ENCODE measurements at places on chromosomes 2 and 18. TPM values are rescaled to one million over a fixed set of nuclear protein-coding genes. Genes with fewer than 3 reads are reported as not detected.

- no peak overlapping the region for H3K27ac ChIP-seq
- DNase-seq = no peak
- H3K36me3 ChIP-seq = no peaks in the 10 kb centered on the region
- H3K4me3 ChIP-seq = no peak overlapping the region
- H3K27me3 ChIP-seq = no peaks in the 10 kb centered on the region
- peaks cover 10% of the 10 kb centered on the region for H3K4me1 ChIP-seq
Measured at GRCh38 chr2:217976301-217976700, 26.5 kb downstream of the TNS1 start.

- H3K27ac ChIP-seq = no peak overlapping the region
- no peaks in the 10 kb centered on the region for H3K36me3 ChIP-seq
Measured at GRCh38 chr2:595831-596592, 81.2 kb downstream of the TMEM18 start.

The TMEM17 gene
- 1.2 TPM for total RNA-seq

GRCh38 chr18:52652391-52652790, 312.4 kb downstream of the DCC start:
- no peak for DNase-seq
- no peaks in the 10 kb centered on the region for H3K36me3 ChIP-seq
- no peaks in the 10 kb centered on the region for H3K27me3 ChIP-seq
- no peaks in the 10 kb centered on the region for H3K4me1 ChIP-seq
- no peak overlapping the region for H3K27ac ChIP-seq
- H3K4me3 ChIP-seq = no peak overlapping the region

The CCDC88A gene
- 77.4 TPM for total RNA-seq

DNA sequence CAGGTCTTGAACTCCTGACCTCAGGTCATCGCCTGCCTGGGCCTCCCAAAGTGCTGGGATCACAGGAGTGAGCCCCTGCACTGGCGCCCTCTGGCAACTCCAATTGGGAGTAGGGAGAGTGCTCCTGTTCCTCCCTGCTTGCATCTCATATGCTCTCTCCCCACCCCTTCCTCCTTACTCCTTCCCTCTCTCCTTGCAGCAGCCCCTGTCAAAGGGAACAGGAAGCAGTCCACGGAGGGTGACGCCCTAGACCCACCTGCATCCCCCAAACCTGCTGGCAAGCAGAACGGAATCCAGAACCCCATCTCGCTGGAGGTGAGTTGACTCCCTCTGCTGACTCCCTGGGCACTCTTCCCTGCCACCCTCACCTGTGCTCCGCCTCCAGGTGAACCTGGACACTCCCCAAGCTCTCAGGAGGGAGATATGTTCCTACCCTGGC, 10.7 kb downstream of the ARID5A start:
- H3K36me3 ChIP-seq = peaks cover 46% of the 10 kb centered on the region
- no peaks in the 10 kb centered on the region for H3K27me3 ChIP-seq
- H3K4me1 ChIP-seq = no peaks in the 10 kb centered on the region
- H3K4me3 ChIP-seq = no peak overlapping the region
- no peak for DNase-seq

The NOL4 gene
- total RNA-seq = not detected

DNA sequence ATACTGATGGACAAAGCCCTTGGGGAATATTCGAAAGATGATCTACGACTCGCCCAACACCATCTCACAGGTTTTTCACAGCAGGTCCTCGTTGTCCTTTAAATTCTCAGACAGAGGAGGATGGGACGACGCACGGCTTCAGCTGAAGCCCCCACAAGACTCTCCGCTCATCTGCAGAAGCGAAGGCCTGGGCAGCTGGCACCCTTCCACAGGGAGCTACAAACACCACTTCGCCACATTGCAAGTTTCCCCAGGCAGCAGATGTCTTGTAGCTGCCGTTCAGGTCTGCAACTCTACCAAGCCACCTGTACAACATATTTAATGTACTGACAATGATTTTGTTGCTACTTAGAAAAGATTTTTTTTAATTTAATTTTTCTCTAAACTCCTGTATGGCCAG, 642.9 kb downstream of the ZEB2 start:
- DNase-seq = no peak
- no peaks in the 10 kb centered on the region for H3K27me3 ChIP-seq
- no peaks in the 10 kb centered on the region for H3K4me1 ChIP-seq
- H3K36me3 ChIP-seq = no peaks in the 10 kb centered on the region
- no peak overlapping the region for H3K27ac ChIP-seq
- no peak overlapping the region for H3K4me3 ChIP-seq

The APLF gene
- total RNA-seq = 2.4 TPM

DNA sequence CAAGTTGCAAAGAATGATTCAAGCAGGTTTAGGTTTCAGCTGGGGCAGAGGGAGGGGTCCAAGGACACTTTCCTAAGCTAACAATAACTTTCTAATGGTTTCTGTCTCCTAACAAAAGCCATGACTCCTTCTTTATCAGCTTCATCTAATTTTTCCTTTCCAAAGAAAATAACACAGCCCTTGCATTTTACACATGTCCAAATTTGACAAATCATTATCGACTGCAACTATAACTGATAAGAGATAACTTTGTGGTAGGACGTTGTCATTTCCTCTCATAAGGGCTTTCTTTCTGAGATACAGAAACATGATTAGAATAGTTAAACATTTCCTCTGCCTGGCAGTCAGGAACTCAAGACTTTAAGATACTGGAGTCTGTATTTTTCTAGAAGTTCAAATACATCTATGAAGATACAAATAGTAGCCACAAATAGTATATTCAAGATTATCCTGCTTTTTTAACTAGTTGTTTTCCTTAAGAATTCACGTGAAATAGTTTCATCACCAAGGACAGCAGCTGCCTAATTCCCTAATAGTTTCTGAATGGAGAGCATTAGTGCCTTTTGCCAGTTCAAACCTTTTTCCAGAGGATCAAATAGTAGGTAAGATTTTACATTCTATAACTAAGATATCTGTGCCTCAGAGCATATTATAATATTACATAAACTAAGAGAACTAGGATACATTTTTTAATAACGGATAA, 263.2 kb downstream of the EXOC6B start:
- H3K27ac ChIP-seq = peak overlapping the region; percentile 92
- peak; percentile 92 for DNase-seq

DNA sequence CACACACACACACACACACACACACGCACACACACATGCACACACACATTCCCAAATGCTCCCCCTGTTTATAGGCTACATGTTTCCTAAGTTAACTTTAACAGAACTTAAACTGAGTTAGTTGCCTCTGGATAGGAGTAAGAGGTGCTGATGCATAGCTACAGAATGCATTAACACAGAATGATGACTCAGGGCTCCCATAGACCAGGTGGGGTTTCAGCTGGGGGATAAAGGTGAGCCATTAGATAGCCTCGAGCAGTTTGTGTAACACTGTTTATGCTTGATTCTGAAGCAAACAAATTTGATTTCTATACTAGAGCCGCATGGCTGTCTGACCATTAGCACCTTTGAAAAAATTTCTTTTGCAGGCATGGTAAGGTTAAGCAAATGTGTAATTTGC, 741.0 kb downstream of the PLCL1 start:
- H3K27ac ChIP-seq = no peak overlapping the region
- H3K4me1 ChIP-seq = no peaks in the 10 kb centered on the region
- H3K4me3 ChIP-seq = no peak overlapping the region
- no peak for DNase-seq
- H3K27me3 ChIP-seq = no peaks in the 10 kb centered on the region

DNA sequence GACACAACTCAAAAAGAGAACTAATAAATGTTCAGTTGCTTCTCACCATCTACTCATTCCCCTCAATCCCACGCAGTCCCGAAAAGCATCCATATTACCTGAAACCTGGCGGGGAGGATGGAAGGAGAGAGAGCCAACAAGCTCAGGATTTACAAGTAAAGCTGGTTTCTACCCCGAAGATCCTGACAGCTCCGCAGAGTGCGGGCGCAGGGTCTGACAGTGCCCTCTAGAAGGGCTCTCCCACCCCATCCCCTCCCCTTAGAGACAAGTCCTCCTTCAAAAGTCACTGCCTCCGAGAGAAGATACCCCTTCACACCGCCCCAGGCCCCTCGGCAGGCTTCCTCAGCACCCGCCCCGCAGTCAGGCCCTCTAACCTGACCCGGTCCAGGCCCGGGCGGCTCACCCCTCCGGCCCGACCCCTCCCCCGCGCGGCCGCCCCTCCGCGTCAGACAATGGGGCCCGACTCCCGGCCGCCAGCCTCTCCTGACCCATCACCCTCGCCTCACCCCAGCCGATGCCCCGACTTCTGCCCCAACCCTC, 550 bp downstream of the RAB1A start:
- H3K4me1 ChIP-seq = peaks cover 33% of the 10 kb centered on the region
- DNase-seq = peak; percentile 37
- no peaks in the 10 kb centered on the region for H3K27me3 ChIP-seq
- H3K27ac ChIP-seq = peak overlapping the region; percentile 87
- peak overlapping the region; percentile 100 for H3K4me3 ChIP-seq
- H3K36me3 ChIP-seq = no peaks in the 10 kb centered on the region

The CDC42EP3 gene
- 40.2 TPM for total RNA-seq

The CYP26B1 gene
- 1.1 TPM for total RNA-seq

- no peaks in the 10 kb centered on the region for H3K36me3 ChIP-seq
- no peaks in the 10 kb centered on the region for H3K27me3 ChIP-seq
- no peak for DNase-seq
- no peak overlapping the region for H3K4me3 ChIP-seq
- no peak overlapping the region for H3K27ac ChIP-seq
- H3K4me1 ChIP-seq = no peaks in the 10 kb centered on the region
Measured at GRCh38 chr2:118911166-118911856, 30.7 kb upstream of the MARCO start.

GRCh38 chr18:76619621-76620315, 124.7 kb upstream of the ZNF516 start:
- no peak for DNase-seq
- H3K36me3 ChIP-seq = no peaks in the 10 kb centered on the region
- peaks cover 15% of the 10 kb centered on the region for H3K27me3 ChIP-seq
- no peak overlapping the region for H3K27ac ChIP-seq
- no peaks in the 10 kb centered on the region for H3K4me1 ChIP-seq
- H3K4me3 ChIP-seq = no peak overlapping the region

DNA sequence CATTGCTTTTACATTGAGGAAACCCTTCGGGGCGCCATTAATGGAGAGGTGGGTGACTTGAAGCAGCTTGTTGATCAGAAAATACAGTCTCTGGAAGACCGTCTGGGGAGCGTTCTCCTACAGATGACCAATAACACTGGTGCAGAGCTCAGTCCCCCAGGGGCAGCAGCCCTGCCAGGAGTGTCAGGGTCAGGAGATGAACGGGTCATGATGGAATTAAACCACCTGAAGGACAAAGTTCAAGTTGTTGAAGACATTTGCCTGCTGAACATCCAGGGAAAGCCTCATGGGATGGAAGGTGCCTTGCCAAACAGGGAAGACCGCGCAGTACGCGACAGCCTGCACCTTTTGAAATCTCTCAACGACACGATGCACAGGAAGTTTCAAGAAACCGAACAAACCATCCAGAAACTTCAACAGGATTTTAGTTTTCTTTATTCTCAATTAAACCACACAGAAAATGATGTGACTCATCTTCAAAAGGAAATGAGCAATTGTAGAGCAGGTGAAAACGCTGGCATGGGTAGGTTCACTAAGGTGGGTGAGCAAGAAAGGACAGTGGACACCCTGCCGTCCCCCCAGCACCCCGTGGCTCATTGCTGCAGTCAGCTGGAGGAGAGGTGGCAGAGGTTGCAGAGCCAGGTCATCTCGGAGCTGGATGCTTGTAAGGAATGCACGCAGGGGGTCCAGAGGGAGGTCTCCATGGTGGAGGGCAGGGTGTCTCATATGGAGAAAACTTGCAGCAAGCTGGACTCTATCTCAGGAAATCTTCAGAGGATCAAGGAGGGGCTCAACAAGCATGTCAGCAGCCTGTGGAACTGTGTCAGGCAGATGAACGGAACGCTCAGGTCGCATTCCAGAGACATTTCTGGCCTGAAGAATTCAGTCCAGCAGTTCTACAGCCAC, 45.0 kb downstream of the EMILIN2 start:
- H3K27me3 ChIP-seq = peaks cover 6% of the 10 kb centered on the region
- DNase-seq = no peak
- no peaks in the 10 kb centered on the region for H3K36me3 ChIP-seq
- H3K4me3 ChIP-seq = no peak overlapping the region
- peaks cover 7% of the 10 kb centered on the region for H3K4me1 ChIP-seq

DNA sequence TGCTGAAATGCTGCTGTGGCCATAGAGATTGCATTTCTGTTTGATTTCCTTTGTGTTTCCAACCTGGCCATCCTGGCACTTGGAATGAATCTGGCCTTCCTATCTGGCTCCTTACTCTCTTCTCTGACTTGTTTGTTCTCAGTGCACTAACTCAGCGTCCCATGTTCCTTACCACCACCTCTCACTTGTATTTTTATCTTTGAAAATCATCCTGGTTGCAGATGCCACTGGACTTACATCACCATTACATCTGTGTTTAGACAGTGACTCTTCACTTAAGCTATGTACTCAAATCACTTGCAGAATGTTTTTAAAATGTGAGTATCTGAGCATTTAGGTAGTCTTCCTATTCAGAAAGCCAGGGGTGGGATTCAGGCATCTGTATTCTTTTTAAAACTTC, 239.5 kb downstream of the WDR7 start:
- H3K36me3 ChIP-seq = no peaks in the 10 kb centered on the region
- peak overlapping the region; percentile 85 for H3K27ac ChIP-seq
- H3K27me3 ChIP-seq = no peaks in the 10 kb centered on the region
- peak; percentile 77 for DNase-seq

The APCDD1 gene
- total RNA-seq = 0.95 TPM

DNA sequence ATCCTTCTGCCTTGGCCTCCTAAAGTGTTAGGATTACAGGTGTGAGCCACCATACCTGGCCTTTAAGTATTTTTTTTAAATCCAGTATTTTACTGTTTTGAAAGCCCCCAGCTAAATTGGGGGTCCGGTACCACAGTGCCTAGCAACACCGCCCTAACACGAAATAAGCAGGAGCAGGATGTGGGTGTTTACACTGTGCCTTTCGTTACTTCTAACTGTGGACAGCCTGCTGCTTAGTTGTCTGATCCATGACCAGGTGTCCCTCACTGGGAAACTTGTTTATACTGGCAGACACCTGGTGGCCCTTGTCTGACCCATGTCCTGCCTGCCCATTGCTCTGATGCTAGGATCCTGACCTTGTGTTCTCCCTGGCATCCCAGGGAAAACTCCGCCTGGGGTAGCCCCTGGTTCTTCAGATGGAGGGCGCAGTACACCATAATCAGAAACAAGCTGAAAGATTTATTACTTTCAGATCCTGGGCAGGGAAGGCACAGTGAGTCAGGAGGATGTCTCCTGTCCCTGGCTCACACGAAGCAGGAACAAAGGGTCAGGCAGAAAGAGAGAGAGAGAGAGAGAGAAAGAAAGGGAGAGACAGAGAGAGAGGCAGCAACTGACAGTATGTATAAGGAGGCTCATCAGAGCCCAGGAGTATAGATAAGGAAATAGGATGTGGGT, 55.7 kb downstream of the NCAPH start:
- DNase-seq = no peak
- H3K4me1 ChIP-seq = no peaks in the 10 kb centered on the region
- peaks cover 7% of the 10 kb centered on the region for H3K27me3 ChIP-seq
- H3K36me3 ChIP-seq = no peaks in the 10 kb centered on the region
- no peak overlapping the region for H3K27ac ChIP-seq

DNA sequence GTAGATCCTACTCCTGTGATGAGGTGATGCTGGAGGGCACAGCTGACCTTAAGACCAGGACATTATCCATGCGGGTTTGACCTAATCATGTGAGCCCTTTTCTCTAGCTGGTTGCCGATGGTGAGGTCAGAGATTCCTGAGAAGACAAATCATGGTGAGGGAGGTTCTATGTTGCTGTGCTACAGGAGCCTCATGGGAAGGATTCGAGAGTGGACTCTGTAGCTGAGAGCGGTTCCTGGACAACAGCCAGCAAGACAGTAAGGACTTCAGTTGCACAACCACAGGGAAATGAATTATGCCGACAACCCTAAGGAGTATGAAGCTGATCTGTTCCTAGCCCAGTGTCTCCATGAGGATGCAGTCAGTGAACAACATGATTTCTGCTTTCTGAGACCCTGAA, 80.4 kb downstream of the EPB41L3 start:
- H3K4me3 ChIP-seq = no peak overlapping the region
- peaks cover 36% of the 10 kb centered on the region for H3K4me1 ChIP-seq
- no peaks in the 10 kb centered on the region for H3K27me3 ChIP-seq
- no peaks in the 10 kb centered on the region for H3K36me3 ChIP-seq

The CCDC148 gene
- total RNA-seq = 0.69 TPM
